C1 segment of cervical spinal cord (tissue), 14 donors: ENCODE measurements at places on chromosomes 7 and 10.

- DNase-seq, result no peak
Measured at GRCh38 chr7:138565451-138566114, 105.5 kb downstream of the TRIM24 start.

DNA sequence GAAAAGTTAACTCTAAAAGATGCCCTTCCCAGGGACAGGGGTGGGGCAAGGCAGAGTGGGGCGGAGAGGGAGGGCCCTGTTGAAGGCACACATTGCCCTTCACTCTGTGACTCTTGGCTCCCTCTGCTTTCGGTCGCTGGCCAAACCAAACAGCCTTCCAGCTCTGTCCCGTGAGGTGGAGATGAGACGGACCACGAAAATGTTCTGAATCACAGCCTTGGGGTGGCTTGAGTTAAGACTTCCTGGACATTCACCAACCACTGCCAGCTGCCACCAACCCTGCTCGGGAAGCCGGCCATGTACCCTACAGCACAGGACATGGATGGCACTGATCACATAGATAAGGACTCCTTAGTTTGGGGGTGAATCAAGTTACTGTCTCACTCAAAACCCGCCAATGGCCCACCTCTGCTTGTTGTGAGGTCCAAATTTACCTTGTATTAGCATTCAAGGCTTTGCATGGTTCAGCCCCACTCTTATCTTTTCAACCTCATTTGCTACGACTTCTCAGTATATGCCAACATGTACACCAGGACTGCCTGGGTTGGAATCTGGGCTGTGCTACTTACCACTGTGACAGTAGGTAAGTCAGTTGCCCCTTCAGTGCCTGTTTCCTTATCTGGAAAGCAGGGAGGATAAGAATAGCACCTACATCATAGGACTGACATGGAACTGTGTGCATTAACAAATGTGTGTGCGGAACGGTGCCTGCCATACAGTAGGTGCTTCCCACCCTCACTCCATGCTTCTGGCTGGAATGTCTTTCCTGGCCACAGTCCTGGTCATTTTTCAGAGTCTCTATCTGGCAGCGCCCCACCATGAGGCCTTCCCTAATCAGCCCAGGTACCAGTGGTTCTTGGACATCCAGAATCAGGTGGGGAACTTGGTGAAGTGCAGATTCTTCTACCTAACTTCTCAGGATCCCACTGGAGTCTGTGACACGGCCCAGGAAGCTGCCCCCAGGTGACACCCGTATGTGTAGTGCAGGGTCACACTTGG is 28.0 kb downstream of the ITPRIP start:
- DNase-seq, result no peak

DNA sequence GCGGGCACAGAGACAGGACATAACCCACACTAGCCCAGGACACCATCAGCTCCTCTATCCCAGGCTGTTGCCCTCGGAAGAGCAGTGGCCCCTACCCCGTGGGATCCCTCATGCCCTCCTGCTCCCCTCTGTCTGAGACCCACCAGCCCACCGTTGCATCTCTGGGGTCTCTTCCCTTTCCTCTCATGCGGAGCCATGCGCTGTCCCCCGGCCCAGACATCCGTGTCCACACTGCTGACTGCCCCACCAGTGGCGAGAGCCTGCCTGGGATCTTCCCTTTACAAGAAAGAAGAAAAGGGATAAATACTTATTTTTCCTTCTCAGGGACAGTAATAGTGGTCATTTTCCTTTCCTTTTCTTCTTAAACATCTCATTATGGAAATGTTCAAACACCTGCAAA is 115.4 kb downstream of the WDR37 start:
- DNase-seq, result no peak

- no peak for DNase-seq
Measured at GRCh38 chr10:131811630-131812403, 89.0 kb upstream of the PPP2R2D start.

DNA sequence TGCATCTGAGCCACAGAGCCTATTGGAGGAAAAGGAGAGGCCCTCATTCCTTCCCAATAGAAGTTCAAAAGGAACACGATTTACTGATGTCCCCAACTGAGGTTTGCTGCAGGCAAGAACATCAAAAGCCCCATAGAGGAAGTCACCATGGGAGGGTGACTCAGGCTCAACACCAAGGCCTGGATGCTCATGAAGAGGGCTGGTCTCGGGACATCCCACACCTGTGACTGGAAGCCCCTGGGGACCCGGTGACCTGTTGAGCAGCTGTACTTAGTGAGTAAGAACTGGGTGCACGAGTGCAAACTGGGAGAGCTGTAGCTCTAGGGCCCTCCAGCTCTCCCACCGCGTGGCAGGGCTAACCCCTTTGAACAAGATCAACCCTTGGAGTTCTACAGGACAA is 38.0 kb downstream of the CYTH3 start:
- DNase-seq, result no peak

DNA sequence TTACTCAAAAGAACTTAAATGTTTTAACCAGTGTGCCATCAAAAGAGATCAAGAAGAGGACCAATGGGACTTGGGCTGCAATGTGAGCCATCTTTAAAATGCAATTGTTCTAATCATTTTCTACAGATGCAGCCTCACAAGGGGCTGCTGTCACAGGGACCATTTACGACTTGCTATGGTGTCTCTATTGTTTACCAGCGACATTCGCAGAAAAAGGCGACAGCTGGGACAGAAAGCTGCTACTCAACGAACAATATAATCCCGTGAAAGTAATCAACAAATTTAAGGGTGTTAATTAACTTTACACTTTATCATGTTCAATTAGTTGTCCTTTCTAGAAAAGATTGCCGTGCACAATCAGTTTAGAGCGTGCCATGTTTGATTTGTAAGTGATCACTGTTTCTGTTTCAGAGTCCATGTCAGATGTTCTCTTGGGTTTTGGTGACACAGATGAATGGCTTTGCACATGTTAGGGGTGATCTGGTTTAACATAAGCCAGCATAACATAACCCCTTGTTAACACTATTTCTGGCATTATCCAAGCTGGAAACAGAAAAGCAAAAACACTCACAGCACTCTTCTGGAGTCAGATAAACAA is 110.8 kb downstream of the HIBADH start:
- DNase-seq, result no peak

DNA sequence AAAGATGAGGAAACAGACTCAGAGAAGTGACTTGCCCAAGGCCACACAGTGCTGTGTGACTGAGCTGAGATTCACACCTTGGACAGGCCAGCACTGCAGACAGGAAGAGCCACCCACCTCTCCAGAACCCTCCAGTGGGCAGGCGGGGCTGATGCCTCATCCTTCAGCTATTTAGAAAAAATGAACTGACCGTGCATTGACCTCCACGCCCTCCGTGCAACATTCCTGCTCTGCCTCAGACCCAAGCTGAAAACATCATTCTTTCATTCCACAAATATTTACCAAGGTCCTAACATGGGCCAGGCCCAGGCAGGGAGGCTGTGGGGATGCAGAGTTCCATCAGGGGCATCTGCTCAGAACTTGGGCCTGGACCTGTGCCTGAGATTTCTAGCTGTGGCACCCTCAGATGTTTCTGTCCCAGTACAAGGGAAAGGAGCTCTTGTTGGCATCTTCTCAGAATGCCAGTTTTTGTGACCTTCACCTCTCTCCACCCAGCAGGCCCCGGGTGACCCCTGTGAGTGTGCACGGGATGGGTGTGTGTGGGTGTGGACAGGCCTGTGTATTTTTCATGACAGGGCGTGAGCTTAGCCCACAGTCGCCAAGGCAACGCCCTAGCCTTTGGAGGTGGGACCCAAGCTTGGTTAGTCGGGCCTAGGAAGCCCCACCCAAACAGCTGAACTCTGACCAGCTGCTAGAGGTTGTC is 6.5 kb downstream of the VSIR start:
- no peak for DNase-seq

DNA sequence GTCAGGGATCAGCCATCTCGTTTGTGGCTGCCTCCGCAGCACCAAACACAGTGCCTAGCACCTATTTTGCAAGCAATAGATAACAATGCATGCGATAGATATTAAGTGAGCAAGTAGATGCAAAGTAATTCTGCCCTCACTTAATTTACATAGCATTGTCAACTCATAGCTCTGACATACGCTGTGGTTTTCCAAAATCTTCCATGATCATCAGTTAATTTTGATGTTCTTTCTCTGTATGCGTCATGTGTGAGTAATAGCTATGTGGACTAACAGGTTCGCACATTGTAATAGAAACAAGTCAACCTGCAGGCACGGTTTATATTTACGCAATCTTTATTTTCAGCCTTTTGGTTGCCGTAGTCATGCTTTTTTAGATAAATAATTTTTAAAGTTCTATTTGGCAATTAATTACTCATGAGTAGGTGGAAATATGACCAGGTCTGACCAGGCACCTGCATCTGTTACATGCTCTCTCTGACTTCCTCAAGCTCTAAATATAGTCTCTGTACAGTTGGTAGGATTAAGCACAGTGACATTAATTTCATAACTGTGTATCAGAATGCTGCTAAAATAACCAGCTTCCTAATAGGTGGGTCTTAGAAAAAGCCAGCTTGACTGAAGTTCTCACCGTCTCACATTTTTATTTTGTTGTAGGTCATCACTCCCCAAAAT is 13.3 kb downstream of the MAP3K8 start:
- no peak for DNase-seq

DNA sequence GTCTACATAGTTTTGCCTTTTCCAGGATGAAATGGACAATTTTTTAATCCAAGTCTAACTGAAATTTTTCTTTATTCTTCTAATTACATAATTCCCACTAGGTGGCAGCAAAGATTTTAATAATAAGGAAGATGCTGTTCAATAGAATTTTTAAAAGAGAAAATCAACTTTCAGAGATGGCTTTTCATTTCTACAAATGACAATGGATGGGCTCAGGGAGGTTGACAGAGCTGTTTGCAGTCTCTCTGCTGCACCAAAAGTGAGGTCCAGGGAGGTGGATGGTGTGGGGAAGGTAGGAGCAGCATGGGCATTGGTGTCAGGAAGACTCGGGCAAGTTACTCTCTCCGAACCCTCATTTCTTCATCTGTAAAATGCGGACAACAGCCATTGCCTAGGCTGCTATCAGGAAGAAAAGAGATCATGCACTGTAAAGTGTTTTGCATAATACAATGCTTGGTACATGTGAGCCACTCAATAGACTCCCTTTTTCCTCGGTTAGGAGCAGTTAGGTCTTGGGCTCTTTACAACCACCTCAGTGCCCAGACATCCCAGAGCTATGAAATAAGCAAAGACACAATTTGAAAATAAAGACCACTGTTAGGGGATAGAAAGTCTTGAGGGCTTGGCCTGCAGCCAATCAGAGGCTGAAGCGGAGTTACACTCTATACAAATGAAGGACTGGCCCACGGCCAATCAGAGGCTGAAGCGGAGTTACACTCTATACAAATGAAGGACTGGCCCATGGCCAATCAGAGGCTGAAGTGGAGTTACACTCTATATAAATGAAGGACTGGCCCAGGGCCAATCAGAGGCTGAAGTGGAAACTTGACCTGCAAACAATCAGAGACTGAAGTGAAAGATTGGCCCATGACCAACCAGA is 107.1 kb downstream of the ABLIM1 start:
- DNase-seq, result peak; percentile 49

DNA sequence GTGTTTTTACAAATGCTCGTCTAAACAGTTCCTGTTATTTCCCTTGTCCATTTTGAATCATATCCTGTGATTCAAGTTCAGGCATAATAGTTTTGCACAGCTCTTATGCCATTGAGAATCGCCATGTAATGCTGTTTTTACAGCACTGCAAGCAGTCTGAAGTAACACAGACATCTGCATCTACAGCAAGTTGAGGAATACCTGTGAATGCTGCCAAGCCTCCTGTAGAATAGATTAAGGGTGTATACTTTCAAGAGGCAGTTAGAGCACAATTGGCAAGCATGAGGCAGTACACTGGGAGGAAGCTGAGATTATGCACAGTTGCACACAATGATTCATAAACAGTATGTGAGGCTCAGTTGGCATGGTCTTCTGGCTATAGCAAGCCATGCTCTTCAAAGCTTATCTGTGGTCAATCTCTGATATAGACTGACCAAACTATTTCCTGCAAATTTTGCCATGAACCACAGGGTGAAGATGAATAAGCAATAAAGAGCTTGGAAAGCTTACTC is 121.9 kb upstream of the AKR1E2 start:
- DNase-seq, result no peak

- no peak for DNase-seq
Measured at GRCh38 chr10:101284101-101284743, 55.0 kb upstream of the LBX1 start.

DNA sequence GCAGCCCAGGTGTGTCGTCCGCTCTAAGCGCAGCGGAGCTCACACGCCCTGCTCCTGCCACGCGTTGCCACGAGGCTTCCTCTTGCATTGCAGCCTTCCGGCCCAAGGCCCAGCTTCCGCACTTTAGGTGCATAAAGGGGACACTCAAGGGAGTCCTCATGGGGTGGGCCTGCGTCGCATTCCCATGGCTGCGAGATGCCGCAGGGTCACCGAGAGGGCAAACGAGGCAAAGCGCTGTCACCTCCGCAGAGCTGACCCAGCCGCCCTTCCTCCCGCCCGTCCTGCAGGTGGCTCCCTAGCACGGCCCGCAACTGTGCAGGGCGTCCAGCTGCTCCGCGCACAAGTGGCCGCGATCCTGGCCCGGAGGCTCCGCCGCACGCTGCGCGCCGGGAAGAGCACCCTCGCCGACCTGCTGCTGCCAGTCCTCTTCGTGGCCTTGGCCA is 283.5 kb downstream of the ABCA13 start:
- no peak for DNase-seq

- no peak for DNase-seq
Measured at GRCh38 chr10:23368816-23369640, 24.4 kb upstream of the C10orf67 start.

GRCh38 chr7:38834357-38834756 is 74.6 kb downstream of the VPS41 start:
- no peak for DNase-seq

- no peak for DNase-seq
Measured at GRCh38 chr10:129662426-129662825, 195.4 kb downstream of the MGMT start.

DNA sequence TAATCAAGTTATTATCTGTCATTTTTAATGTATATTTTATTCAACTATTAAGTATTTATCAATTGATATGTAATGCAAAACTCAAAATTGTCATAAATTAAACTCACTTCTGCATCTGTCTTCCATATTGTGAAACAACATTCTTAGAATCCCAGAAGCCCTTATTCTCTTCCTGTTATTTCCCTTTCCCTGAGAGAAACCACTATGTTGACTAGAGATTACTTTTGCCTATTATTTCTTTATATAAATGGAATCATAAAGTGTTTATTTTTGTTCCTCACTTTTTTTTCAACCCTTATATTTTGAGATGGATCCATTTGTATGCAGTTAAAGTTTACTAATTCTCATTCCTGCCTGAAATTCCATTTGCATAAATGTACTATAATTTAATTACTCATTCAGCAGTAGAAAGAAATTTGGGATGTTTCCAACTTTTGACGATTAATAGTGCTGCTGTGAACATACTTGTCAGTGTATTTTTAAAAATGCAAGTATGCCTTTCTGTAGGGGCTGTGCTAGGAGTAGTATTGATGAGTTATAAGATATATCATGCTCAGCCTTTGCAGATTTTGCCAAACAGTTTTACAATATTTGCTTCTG is 211.2 kb downstream of the SEMA3D start:
- DNase-seq, result no peak

GRCh38 chr10:101778781-101779543 is 3.0 kb upstream of the FGF8 start:
- DNase-seq, result no peak
